Type B pancreatic cell (in vitro differentiated cells): ENCODE measurements at places on chromosomes 12 and 14.

GRCh38 chr14:55752580-55753390, 172.8 kb downstream of the KTN1 start:
- no peak for DNase-seq

DNA sequence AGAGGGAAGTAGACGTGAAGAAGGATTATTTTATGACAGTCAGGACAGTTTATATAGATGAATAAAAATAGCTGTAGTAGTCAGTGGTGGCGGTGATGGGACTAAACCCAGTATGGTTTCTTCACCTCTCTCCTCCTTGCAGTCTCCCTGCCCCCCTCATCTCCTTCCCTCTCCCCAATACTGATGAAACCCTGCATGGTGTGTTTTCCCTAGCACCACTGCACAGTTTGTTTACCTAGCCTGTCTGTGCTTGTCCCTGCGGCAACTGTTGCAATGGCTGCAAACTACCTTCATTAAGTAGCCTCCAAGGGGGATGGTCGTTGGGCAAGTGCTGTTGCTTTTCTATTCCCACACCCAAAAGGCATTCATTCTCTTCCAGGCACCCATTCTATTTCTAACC, 14.7 kb downstream of the PCBP2 start:
- no peak for DNase-seq

GRCh38 chr12:97763113-97763512, 300.5 kb downstream of the RMST start:
- DNase-seq = no peak

- no peak for DNase-seq
These were observed 56.8 kb upstream of the PARP11 start for GRCh38 chr12:3929875-3930615.

DNA sequence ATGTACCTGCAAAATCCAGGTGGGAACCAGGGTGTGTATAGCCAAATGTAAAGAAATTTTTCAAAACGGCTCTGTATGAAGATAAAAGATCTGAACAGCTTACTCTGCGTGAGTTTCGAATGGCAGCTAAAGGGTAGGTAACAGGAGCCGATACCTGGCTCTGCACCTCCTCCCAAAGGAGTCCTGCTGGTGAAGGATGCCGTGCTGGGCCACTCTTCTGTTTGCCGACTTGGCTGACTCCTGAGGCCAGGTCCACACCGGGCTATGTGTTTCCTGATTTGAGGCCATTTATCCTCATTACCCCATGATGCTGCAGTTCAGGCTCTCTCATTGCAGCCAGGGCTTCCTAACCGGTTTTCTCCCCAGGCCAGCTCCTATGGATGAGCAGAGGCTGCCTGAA, 244.6 kb downstream of the SLC41A2 start:
- no peak for DNase-seq

GRCh38 chr12:109685574-109686447, 27.8 kb upstream of the FAM222A start:
- DNase-seq = no peak

GRCh38 chr12:25701290-25701689, 148.2 kb upstream of the LMNTD1 start:
- no peak for DNase-seq

DNA sequence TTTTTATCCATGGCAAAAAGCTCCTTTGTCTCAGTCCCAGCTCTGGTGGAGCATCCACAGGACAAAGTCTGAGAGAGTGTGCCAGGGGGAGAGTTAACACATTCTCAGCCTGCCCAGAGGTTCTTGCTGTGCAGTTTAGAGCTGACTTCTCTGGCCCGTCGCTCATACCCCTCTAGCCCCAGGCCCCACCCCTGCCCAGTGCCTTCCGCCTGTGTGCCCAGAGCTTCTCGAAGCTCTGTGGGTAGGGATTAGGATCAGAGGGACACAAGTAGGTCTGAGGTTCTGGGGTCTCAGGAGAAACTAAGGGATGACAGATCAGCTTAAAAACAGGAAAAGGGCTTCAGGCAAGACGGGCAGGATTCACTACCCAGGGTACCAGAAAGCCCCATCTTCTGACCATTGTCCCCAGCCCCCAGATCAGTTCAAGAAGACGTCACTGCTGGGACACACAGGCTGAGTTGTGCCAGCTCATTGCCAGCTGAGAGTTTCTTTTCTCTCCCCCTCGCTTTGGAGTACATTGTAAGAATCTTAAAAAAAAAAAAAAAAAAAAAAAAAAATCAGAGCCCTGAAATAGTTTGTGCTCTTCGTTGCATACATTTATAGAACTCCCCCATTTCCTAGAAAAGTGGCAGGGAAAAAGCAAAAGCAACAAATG, 127.0 kb downstream of the GCH1 start:
- DNase-seq = no peak

- no peak for DNase-seq
These were observed 16.8 kb downstream of the PELI2 start for GRCh38 chr14:56135001-56135400.

- DNase-seq = no peak
These were observed 264.7 kb downstream of the RAD51B start for GRCh38 chr14:68084256-68084655.

DNA sequence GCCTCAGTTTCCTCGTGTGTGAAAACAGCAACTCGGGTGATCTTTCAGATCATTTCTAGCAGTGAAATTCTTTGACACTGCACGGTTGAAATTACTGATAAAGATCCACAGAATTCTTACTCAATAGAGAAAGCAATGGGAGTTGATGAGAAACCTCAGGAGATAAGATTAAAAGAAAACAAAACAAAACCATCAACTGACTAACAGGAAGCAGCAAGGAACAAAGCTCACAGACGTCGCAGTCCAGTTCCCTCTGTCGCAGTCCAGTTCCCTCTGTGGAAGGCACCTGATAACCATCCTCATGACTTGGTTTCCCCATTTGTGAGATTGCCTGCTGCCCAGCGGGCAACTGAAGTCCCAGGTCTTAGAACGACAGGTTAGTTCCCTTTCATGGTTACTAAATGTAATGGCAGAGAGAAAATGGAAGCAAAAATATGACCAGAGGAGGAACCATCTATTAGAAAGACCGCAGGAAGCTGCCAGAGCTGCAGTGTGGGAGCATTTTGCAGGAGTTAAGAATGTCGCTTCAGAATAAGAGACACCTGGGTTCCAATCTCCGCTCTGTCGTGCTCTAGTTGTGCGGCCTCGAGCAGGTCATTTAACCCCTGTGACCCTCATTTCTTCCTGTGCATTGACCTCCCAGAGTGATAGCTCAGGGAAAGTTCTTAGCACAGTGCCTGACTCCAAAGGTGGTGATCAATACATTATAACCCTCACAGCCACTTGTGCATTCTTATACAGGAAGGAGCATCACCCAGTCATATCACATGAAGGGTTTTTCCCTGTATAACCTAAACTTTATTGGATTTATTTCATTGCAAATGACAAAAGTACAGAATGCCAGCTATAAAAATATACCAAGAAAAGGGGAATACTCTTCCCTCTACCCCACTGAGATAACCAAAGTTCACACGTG, 5.1 kb upstream of the MED13L start:
- no peak for DNase-seq

- DNase-seq = no peak
These were observed 7.6 kb downstream of the SLC38A2 start for GRCh38 chr12:46364777-46365580.

DNA sequence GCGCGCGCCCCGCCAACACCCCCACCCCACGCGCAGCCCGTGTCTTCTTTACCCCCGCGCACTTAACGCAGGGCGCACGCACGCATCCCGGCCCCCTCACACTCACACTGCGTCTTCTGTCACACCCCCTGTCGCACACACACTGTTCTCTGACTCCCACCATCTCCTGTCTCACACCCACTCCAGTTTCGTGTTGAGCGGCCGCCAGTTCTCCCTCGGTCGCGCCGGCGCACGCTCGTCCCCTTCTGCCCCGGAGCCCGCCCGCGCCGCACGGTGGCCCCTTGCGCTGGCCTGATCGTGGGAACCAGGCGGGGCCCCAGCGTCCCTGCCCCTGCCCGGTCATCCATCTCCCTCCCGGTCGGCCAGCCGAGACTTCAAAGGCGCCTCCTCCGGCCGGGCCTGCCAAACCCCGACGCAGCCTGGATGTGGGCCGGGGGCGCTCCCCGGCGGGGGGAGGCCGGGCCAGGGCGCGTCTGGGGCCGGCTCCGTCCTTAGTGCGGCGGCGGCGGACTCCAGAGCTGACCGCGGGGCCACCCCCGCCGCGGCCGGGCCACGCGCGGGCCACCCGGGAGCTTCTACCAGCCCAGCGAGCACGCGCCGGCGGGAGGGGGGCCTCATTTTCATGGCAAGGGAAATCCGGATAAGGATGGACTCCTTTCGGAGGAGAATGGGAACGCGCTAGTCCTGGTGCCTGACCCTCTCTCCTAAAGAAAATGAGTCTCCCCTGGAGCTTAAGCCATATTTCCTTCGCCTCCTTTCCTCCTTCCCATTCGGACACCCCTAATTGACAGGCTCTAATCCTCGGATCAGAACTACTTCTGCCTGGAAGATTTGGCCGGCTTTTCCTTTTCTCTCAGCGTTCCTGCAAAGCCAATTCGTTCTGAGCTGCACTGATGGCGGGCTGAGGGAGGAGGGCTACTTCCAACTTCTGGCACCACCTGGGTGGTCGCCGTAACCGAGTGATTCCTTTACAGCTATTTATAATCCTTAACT, 82.0 kb upstream of the HMGA2 start:
- peak; percentile 88 for DNase-seq

- DNase-seq = no peak
These were observed 64.1 kb downstream of the ITPR2 start for GRCh38 chr12:26768611-26769603.

GRCh38 chr14:104968153-104968527, 10.0 kb downstream of the AHNAK2 start:
- DNase-seq = no peak

- DNase-seq = no peak
These were observed 15.6 kb downstream of the TTC6 start for GRCh38 chr14:37610945-37611523.

- DNase-seq = no peak
These were observed 40.1 kb downstream of the GALNT4 start for GRCh38 chr12:89484470-89484869.

DNA sequence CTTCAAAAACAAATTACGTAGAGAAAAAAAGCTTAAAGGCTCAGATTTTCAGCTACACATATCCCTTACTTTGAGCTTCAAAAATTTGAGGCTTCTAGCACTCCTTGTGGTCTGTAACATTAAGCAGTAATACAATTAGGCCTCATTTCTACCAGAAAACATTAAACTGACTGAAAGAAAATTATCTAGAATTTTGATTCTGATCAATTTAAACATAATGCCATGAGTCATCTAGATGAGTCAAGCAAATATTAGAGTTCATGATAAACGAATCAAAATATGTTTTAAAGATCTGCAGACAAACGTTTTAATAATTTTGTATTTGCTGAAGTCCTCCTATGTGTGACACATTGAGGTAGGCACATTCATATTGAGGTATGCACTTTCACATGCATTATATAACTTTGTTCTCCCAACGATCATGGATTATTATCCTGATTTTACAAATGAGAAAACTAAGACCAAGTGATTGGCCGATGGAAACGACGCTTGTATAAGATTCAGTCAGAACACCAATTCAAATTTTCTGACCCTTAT, 4.3 kb downstream of the OSBPL8 start:
- no peak for DNase-seq

GRCh38 chr12:44162961-44163360, 327.1 kb downstream of the TMEM117 start:
- DNase-seq = no peak
